ENCODE measurements at places on chromosomes 11 and 22.

DNA sequence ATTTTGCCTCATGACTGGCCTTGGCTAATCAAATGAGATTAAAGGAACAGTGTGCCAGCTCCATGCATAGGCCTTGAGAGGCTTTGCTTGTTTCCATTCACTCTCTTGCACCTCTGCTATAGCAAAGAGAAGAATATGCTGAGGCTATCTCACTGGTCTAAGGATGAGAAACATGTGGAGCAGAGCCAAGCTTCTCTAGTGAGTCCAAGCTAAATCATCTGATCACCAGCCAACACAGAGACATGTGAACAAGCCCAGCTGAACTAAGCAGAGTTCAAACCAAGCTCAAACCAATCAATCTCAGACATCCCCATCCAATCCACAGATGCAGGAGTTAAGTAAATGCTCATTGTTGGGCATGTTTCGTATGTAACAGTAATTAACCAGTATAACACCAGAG, 69.4 kb upstream of the API5 start:
- DNase-seq = no peak

DNA sequence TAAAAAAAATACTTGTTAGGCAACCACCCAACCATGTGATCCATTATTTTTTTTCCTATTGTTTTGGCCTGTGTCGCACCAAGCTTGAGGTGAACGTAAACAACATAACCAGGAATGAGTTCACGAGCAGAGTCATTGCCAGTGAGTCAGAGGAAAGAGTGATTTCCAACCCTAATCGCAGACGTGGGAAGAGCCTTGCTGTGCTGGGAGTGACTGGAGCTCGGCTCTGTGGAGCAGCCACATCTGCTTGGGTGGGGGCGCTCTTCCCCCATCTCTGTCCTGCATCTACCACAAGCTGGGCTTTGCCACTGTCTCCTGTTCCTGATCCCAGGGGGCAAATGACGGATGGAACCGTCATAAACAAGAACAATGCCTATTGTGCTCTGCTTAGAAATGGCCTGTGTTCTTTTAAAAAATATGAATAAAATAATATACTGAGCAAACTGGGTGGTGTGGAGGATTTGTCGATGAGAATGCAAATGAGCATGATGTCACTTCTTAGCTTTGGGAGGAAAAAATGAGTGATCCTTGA, 210.0 kb downstream of the KIRREL3 start:
- DNase-seq = no peak

DNA sequence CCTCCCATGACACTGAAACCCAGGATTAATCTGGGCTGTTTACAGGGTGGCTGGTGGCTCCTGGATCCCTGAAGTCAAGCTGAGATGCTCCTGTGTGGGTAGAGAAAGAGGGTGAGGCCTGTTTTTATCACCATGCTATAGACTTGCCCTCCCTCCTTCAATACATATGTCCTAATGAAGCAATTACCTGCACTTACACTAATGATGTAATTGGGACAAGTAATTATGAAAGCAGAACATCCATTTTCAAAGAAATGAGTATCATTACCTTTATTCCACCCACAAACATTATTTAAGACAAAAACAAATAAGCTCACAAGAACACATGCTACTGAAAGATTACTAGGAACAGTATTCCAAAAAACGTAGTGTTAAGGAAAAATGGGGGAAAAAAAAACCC, 64.3 kb upstream of the CHRM4 start:
- DNase-seq = no peak

DNA sequence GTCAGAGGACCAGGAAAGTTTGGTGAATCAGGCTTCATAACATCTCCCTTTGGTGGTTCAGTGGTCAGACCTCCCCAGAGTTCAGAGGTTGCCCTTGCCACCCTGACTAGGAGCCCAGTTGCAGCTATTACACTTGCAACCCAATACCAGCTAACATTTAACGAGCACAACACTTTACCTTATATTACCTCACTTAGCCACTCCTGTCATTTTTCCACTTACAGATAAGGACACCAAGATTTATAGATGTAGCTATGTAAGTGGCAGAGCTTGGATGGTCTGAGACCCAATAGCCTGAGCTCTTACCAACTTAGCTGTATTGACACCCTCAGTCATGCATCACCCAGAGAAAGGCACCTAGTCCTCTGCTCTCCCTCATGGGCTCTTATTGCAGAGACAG, 234.7 kb downstream of the INSC start:
- DNase-seq = no peak

DNA sequence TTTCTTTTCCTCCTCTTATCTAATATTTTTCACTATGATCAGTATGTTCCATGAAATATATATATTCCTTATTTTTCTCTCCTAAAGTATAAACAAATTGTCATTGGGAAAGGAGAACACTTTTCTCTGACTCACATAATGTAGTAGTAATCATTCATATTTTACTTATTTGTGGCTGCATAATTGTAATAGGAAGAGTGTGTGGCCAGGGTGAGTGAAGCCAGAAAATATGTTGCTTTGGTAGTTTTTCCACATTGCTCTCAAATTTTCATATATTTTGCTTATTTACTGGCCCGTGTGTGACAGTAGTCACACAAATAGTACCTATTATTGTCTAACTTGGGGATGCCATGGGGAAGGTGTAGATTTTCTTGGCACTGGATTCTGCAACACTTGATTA, 172.1 kb downstream of the DYNC2H1 start:
- DNase-seq = no peak

DNA sequence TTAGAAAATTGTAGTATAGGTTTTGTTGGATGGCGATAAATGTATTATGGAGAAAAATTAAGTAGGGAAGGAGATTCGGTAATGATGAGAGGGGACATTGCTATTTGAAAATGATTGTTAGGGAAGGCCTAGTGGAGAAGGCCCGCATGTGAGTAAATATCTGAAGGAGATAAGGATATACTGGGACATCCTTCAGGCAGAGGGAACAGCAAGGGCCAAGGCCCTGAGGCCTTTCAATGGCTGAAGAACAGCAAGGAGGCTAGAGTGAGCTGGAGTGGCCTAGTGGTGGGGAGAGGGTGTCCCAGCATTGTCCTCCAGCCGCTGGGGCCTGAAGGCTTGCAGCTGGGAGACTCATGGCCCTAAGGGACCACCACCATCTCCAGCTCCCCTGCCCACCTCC, 23.2 kb upstream of the ARRB1 start:
- DNase-seq = no peak

- DNase-seq = no peak
Measured at GRCh38 chr22:48849219-48849912, 978.3 kb downstream of the BRD1 start.

DNA sequence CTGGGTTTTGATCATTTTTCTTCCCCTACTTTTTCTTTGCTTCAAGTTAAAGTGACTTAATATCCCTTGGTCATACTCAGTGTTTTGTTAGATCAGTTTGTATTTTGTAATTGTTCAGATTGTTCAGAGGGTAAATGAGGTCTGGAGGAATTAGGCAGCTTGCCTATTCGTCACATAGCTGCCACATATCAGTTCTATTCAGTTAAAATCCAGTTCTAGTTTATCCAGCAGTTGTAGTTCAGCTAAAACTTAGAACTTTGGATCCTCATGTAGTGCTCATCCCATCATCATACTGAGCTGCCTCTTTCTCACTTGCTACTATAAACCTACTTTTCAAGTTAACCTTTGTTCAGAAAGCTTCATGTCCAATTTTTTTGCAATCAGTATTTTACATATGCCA, 47.1 kb upstream of the DEPDC7 start:
- DNase-seq = no peak

DNA sequence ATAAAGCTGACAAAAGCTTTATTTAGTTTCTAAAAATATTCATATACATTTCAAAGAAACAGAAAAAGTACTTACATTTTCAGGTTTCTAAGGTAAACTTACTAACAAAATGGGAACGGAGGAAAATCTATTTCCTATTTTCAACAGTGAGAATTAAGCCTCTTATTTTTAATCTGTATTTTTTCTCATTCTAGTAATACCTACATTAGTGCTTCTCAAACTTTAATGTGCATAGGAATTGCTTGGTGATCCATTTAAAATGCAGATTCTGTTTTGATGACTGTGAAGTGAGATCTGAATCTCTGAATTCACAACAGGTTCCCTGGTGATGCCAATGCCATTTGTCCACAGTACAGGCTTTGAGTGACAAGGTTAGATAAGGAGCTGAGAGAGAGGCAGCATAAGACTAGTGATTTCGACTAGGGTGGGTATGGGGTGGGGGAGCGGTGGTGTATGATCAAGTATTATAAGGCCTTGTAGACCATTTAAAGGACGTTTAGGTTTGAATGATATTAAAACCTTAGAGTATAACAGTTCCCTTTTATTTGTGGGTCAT, 402.8 kb downstream of the CNTN5 start:
- DNase-seq = no peak

DNA sequence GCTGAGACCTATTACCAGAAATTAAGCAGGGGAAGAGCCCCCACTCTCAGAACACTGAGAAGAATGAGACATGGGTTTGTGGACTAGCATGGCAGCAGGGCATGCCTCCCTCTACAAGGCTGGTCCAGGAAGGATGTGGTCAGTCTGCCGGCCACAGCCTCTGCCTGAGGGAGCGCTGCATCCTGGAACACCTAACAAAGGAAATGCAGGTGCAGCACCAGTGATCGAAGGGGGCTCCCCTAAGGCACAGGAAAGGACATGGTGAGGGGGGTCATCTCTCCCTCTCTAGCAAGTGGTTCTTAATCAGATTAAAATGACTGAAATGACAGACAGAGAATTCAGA, 40.6 kb upstream of the ARL14EP start:
- DNase-seq = no peak

DNA sequence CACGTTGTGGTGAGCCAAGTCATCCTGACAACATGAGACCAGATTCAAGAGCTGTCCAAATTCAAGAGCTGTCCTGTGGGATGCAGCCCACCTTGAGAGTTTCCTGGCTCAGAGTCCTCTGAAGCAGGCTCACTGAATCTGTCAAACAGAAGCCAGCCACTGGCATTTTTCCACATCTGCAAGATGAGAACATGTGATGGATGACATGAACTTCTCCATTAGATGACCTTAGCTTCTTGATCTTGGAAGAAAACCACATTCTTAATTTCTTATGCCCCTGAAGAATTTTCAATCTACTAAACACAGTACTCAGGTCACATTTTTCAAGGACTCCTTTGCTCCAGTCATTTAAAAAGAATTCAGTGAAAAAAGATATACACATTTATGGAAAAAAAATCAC, 291.0 kb downstream of the GUCY1A2 start:
- DNase-seq = no peak

GRCh38 chr11:39817241-39817640, 1642.2 kb downstream of the LRRC4C start:
- no peak for DNase-seq

DNA sequence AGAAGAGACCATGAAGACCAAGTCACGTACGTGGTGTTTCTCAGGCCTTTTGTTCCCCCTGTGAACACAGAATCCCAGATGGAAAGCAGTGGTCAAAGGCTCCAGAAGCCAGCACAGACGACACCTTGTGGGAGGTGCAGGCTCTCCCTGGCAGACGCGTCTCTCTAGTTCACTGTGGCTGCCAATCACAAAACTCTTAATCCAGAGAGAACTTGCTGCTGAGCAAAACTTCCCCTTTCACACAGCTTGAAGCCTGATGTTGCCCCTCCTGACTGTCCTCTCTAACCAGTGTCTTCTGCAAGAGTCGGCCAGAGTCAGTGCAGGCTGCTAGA, 67.1 kb downstream of the PIWIL3 start:
- DNase-seq = no peak

GRCh38 chr11:26901162-26901561, 92.8 kb upstream of the FIBIN start:
- no peak for DNase-seq

GRCh38 chr11:34507156-34507555, 6.4 kb downstream of the ELF5 start:
- no peak for DNase-seq

GRCh38 chr11:44159848-44160721, 64.6 kb downstream of the EXT2 start:
- DNase-seq = no peak

- DNase-seq = no peak
Measured at GRCh38 chr11:46888636-46889035, 29.7 kb downstream of the LRP4 start.

GRCh38 chr11:105862736-105863367, 159.2 kb downstream of the MSANTD4 start:
- DNase-seq = peak; percentile 45

DNA sequence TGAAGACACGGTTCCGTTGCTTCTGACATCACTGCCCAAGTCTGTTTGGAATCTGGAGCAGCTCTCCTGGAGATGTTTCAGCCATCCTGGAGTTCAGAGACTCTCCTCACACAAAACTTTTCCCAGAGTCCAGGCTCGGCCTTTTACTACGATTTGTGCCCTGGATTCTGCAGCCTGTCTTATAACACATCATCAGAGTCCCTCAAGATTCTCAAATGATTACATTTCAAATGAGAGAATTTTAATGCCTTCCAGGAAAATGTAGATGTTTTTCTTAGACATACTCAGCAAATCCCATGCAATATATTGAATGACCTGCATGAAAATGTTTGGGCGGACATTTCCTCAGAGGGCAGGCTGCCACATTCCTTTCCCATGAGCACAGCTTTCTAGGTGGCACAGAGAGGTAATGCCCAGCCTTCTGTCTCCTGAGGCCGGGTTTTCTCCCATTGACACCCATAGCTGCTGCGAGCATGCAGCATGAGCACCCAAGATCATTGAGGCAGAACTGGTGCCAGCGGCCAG, 129.1 kb downstream of the SNX19 start:
- no peak for DNase-seq

- DNase-seq = no peak
Measured at GRCh38 chr11:76276046-76276780, 69.9 kb upstream of the WNT11 start.

DNA sequence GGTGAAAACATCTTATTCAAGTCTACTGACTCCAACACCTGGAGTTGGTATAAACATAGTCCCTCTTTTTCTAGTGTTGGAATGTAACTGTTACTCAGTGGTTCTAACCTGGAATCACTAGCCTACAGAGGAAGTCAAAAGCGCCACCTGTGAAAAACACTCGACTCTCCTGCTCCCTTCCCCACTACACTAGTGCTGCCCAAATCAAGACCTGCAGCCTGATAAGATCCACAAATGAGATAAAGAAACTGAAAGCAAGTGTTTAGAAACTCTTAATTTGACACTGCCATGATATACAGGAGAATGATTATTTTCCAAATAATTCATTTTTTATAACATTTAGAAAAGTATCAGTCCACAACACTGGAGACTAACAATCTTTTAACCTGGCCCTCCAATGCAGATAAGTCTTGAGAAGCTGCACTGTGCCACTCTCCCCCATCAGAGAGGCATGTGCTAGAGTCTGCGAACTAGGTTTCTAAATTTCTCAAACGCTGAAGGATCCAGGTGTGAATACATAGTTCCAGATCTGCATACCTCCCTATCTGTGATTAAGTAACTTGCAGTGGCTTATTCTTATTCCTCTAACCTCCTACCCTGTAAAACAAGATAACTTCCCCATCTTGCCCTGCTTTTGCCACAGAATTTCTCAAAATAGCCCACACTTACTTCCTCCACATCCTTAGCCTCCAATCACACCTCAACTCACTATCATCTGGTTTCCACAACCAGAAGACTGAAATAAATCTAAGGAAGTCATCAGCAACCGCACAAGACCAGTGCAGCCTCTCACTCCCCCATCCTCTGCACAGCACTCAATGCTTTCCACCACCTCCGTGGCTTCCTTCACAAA, 88.1 kb downstream of the RRAS2 start:
- DNase-seq = no peak

- DNase-seq = no peak
Measured at GRCh38 chr22:29133603-29134133, 60.8 kb downstream of the KREMEN1 start.

GRCh38 chr22:46668116-46668515, 47.9 kb downstream of the GRAMD4 start:
- no peak for DNase-seq

- DNase-seq = no peak
Measured at GRCh38 chr11:62611705-62612365, 740 bp downstream of the EML3 start.

Measured in NCI-H748 treated with DMSO at 0.1 percent for 48 hours (cell line).